ENCODE measurements at places on chromosomes 2 and 18.

DNA sequence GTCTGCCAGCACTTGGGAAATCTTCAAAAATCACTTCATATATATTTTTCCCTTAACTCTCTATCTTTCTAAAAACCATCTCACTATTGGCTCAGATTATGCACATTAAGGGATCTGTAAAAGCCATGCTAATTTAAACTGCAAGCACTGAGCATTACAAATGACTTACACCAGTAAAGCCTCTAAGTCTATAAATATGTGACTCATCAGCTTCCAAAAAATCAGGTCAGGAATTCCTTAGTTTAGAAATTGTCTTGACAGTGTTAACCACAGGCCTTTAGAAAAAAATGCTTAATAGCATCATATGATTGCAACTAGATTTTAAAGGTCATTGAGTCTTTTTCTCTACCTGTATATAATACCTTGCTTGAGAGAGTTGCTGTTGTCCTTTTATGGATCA, 1113.6 kb upstream of the PIK3C3 start:
- no peak for DNase-seq

DNA sequence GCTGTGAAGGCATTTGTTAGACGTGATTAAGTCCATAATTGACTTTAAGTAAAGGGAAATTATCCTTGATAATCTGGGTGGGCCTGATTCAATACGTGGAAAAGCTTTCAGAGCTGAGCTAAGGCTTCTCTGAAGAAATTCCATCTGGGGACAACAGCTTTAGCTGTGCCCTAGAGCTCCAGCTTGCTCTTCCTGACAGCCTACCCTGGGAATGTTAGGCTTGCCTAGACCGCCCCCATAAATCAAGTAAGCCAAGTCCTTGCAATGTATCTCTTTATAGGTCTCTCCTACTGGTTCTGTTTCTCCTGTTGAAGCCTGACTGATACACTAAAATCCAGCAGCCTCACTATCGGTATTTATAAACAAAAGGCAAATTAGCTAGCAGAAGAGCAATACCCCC, 160.0 kb downstream of the STK39 start:
- DNase-seq = no peak

DNA sequence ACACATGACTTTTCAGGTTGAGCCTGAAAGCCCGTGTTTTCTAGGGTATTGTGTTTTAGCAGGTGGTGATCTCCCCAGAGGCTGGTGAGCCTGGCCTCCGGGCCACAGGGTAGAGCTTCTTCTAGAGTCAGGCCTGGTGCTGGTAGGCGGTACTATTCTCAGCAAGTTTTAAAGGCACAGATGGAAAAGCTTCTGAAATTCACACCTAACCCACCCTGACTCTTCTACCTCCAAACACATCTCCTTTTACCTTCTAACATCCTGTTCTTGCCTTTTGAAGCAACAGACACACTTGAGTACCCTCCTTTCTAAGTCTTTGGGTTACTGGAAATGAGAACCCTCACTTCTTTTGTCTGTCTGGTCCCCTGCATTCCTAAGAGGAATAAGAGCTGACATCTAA, 191.1 kb downstream of the SETBP1 start:
- no peak for DNase-seq

- no peak for DNase-seq
Observed at GRCh38 chr18:35182151-35182550, 58.7 kb upstream of the ZNF397 start.

GRCh38 chr18:570697-571096, 9.5 kb upstream of the CETN1 start:
- DNase-seq = no peak

DNA sequence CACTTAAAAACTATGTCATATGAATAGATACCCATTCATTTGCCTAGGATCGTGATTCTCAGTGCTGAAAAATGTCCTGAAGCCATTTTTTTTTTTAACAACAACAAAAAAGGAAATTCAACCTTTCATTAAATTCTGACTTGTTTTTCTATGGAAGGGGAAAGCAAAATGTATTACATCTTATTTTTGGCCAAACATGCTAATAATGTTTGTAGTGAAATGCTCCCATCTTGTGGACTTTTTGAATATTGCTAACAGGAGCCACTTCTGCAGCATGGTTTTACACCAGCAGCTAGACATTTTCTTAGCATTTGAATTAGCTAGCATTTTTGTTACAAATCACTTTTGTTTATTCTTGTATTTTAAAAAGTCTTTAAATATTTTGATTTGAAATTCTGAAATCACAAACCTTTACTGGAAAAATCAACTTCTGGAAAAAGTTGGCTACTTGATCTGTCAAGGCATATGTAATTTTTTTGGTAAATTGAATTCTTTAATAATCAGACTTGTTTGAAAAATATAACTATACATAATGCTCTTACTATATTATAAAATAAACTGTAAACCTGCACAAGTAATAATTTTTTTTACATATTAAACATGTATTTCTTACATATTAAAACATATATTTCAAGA, 75.8 kb downstream of the KIDINS220 start:
- no peak for DNase-seq

GRCh38 chr2:165637396-165637795, 156.7 kb downstream of the GALNT3 start:
- DNase-seq = no peak

DNA sequence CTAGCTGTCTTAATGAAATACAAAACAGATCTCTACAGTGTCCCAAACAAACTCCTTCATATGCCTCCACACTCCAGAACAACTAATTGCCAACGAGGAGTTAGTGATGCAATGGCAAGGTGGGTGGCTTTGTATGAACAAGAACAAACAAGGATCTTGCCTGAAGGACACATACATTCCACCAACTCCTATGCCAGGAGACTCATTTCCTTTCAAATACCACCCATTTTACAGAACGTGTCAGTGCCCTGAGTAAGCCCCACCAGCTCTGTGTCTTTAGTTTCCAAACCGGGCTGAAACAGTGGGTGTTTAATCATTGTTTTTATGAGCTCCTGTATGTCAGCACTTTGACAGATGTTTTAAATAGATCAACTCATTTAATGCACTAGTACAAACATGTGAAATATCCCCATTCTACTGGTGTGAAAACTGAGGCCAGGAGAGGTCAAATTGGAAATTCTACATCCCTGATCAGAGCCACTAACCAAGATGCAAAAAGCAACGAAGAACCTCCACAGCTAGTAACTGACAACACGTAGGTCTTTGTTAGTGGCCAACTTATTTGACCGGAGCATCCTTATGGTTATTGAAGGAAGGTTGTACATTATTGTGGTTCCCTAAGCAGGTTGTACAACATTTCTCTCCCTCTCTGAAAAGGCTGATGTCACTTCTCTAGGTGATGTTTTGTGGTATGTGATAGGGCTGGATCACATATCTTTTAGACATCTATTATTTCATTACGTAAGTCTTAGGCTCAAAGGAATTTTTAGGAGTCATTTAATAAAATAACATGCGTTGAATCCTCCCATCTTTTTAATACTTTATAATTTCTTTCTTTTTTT, 534.9 kb upstream of the TNP1 start:
- no peak for DNase-seq

DNA sequence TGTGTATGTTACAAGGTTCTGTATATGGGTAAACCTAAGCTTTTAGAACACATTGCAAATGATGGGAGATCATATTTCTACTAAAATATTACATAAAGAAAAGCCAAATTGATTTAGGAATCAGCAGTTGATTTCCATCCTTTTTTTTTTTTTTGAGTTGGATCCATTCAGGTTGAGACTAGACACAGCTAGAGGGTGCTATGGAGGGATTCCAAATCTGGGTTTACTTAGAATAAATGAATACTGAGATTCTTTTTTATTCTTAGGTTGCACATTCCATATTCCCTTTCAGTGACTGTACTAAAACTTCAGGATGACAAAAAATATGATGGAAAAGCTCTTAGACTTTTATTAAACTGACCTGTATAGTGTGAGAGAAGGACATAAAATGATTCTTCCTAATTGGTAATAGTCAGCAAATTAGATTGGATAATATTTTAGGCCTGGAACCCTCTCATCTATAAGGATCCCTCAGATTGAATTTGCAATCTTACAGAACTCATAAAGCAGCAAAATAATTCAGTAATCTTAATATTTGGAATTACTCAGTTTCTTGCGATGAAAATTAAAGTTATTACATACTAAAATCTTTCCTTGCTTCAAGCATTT, 183.3 kb upstream of the SESTD1 start:
- no peak for DNase-seq

- DNase-seq = no peak
Observed at GRCh38 chr2:44715671-44716081, 225.8 kb upstream of the SIX3 start.

GRCh38 chr18:25239581-25240419, 112.2 kb downstream of the ZNF521 start:
- no peak for DNase-seq

GRCh38 chr2:212995920-212996319, 155.5 kb downstream of the IKZF2 start:
- no peak for DNase-seq

DNA sequence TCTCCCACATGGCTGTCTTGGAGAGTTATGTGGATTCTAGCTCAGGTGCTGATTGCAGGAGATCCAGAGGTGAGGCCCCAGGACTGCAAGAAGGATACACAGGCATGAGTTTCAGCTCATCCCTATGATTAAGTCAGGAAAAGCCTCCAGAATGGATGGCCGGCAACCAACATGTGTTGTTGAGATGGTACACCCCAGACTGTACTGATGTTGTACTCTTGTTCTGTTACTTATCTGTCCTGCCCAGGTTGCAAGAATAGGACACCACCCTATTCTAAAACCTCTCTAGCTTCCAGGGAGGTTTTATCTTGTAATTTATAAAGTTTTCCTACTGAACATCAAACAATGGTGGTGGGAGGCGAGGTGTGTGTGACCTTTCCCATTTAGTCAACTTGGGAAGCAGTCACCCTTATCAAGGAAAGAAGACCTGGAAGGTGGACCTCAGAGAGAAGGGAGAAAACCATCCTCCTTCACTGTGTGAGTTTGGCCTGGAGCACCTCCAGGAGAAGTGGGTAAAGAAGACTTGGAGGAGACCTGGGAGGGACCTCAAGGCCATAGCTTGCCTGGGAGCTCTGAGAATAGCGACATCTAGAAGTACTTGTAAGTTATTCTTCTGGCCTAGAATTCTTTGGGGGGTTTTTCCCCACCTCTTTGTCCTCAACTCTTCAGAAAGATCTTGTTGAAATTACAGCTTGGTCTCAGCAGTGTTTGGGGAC, 8.6 kb downstream of the FAM124B start:
- DNase-seq = no peak

GRCh38 chr2:36352701-36353100, 2.9 kb upstream of the CRIM1 start:
- DNase-seq = no peak

DNA sequence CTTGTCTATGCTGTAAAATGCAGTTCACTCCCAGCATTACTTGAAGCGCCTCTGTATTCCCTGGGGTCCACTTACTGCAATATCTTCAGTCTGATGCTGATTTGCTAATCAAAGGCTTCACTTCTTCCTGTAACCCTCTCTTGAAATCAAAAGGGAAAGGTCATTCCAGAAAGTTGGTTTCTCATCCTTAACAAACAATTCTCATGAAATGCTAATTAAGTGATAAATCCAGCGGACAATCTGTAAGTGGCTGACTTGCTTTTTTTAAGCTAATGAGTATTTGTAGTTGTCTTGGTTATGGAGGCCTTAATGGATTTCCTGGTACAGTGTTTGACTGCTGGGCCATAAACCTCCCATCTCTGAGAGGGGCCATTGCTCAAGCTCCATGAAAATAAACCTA, 499.6 kb upstream of the HS6ST1 start:
- DNase-seq = no peak

GRCh38 chr2:174717273-174717672, 47.0 kb downstream of the CHRNA1 start:
- DNase-seq = no peak

- DNase-seq = no peak
Observed at GRCh38 chr18:36096955-36097354, 29.6 kb upstream of the RPRD1A start.

- no peak for DNase-seq
Observed at GRCh38 chr2:43759195-43759594, 14.6 kb upstream of the DYNC2LI1 start.

DNA sequence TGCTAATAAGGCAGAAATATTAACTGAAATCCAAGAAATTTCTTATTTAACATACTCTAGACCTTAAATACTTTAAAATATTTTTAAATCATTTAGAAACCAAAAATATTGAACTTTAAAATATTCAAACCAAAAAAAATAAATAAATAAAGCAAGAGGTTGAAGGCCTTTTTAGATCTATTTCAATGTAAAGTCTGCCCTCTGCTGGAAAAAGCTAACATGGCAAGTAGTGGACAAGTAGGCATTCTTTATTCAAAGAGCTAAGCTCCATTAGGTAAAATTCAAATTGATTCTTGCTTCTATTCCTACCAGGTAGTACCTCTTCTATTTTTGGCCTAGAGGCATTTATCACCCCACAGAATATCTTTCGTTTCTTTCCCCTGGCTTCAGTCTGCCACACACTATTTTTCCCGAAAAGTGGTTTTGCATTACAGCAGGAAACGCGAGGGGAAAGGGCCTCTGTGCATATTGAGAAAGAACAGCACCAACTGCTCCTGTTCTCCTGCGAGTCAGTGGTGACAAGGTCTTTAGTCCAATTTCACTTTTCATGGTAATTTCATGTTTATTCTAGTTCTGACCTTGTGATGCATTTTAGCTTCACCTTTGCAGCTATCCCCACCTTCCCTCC, 20.4 kb downstream of the IFIH1 start:
- peak; percentile 47 for DNase-seq

- no peak for DNase-seq
Observed at GRCh38 chr2:134080386-134081089, 173.3 kb upstream of the MGAT5 start.

GRCh38 chr2:218370410-218371063, 11.5 kb upstream of the SLC11A1 start:
- DNase-seq = no peak

DNA sequence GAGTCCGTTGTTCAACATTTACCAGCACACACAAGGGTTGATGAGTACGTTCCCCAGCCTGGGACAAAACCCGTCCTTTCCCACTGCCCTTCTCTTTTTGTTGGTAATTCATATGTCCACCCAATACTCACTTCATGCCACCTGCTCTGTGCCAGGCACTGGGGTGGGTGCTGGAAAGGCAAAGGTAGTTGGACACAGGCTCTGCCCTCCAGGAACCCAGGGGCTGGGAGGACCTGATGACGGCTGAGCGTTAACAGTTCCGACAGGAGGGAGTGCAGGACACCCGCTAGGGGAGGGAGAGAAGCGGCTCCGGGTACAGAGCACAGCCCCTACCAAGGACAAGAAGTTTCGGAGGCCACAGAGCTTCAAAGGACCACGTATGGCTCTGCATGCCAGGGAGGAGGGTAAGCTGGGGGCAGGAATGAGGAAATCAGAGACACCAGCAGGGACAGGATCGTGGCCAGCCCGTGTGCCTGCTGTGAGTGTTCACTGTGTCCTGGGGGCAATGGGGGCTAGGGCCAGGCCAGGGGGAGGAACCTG, 134.1 kb upstream of the GPC1 start:
- DNase-seq = no peak

- DNase-seq = no peak
Observed at GRCh38 chr2:237573721-237574415, 7.5 kb downstream of the PRLH start.

DNA sequence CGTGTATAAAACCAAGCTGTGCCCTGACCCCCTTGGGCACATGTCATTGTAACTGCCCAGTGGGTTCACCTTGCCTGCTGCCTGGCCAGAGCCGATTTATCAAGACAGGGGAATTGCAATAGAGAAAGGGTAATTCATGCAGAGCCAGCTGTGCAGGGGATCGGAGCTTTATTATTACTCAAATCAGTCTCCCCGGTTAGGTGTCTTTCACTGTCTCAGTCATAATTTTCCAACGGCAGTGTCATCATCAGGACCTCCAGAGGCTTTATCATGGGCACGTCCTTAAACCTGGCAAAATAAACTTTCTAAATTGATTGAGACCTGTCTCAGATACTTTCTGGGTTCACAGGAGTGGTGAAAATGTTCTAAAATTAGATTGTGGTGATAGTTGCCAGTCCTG, 29.6 kb upstream of the PGAP1 start:
- DNase-seq = no peak
